ENCODE measurements at places on chromosomes 13 and 19. TPM values are rescaled to one million over a fixed set of nuclear protein-coding genes. Genes with fewer than 3 reads are reported as not detected.

CBY2 gene
- 0.31 TPM for total RNA-seq

DNA sequence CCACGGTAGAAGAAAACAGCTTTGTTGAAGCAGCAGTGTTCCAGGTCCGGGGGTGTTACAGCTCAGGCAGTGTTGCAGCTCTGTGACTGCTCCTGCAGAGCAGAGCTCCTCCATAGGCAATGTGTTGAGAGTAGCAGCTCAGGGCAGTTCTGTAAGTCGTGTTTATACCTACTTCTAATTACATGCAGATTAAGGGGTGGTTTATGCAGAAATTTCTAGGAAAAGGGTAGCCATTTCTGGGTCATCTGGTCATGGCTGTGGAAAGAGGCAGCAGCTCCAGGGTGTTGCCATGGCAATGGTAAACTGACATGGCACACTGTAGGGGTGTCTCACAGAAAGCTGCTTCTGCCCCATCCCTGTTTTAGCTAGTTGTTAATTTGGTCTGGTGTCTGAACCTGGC lies 316.4 kb downstream of the GPC5 start:
- no peak for DNase-seq

GRCh38 chr13:38328699-38329098 lies 21.0 kb upstream of the UFM1 start:
- no peak for DNase-seq

GRCh38 chr19:18442941-18443340 lies 5.0 kb upstream of the ISYNA1 start:
- DNase-seq, result no peak

DNAAF3 gene
- 0.79 TPM for total RNA-seq

DNA sequence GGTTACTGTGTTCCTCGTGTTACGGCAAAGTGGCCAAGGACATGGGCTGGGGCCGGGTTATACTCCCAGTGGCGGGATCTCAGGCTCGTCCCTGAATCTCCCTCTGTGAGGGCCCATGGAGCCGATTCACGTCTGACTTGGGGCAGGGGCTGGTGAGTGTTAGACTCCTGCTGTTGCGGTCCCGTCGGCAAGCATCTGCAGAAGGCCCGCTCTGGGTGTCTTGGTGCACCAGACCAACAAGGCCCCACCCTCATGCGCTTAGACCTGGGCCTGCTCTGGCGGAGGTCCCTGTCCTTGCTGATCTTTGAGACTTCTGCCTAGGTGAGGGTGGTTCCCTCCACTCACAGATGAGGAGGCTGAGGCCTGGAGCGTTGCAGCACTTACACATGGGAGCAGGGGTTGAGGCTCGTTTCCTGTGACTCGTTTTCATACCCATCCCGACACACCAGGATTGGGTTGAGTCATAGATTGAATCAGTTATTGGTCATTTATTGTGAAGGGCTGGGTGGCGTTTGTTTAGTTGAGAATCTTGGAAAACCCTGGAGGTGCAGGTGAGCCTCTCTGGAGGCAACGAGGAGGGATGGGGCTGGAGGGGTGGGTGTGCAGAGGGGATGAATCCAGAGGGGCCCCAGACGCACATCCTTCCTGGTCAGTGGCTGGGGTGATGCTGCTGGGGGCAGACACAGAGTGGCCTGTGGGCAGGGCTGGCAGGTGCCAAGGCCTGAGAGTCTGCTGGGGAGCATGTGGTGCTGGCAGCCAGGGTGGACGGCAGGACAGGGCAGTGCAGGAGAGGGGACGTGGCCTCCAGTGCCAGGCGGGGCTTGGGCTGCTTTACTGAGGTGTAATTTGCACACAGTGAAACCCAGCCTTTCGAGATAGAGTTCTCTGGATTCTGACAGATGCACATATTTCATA lies 4.6 kb downstream of the EPN1 start:
- DNase-seq, result no peak

DNA sequence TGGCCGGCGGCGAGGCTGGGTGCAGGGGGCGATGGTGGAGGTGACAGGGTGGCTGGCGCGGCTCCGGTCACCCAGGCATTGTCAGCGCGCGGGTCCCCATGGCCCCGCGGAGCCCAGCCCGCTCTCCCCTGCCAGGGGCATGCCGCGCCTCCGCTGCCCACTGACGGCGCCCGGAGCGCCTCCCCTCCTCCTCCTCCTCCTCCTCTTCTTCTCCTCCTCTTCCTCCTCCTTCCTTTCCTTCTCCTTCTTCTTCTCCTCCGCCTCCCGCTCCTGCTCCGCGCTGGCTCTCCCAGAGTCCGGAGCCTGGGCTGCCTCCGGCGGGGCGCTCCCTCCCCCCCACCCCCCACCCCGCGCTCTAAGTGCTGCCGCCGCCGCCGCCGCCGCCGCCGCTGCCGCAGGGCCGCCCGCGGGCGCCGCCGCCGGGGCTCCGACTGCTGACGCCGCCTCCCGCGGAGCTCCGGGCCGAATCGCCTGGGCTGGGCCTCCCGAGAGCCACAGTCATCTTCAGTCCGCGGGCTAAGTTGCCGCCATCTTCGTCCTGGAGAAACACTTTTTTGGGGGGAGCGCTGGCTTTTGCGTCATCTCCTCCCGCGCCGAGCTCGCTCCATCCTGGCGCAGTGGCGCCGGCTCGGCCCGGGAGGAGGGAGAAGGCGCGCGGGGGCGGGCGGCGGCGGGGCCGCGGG lies 348.3 kb downstream of the LIG4 start:
- no peak for DNase-seq

- no peak for DNase-seq
Observed at GRCh38 chr13:43657485-43657884, 129.3 kb downstream of the ENOX1 start.

NEK3 gene
- 32.6 TPM for total RNA-seq

KCNRG gene
- total RNA-seq, result 0.55 TPM

- no peak for DNase-seq
Observed at GRCh38 chr13:93450761-93451160, 224.2 kb downstream of the GPC6 start.

DNA sequence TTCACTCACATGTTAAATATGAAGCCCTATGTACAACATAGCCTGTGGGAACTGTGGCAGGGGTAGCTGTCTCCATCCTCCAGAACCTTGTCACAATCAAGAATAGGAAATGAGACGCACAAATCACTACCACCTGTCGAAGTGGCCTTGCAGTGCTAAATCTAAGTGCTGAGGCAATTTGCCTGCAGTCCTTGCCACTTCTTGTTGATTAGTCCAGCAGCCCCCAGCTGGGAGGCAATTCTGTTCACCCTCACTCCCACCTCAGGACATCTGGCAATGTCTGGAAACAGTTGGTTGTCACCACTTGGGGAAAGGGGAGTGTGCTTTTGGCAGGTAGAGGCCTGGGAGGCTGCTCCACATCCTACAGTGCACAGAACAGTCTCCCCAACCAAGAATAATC lies 10.7 kb downstream of the RFX2 start:
- DNase-seq, result no peak

DNA sequence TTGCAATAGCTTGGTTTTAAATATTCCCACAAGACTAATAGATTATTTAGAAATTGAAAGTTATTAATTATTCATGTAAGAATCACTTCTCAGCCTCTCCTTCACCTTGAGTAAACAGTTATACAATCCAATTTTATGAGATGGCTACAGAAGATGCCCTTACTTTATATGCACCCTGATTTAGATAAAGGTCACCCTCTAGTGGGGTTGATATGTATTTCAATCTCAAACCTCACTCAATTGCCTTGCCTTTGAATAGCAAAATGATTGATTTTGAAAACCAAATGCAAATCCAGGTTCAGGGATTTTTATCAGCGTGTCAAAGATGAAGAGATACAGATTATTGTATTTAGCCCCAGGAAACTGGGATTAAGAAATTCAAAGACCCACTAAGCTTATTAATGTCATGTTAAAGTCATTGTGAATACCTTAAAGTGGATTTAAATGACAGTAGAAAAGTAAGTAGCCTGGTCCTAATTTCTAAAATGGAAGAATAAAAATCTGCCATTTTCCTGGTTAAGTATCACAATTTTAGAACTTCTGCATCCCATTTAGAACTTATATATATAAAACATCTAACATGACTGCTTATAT lies 305.1 kb downstream of the ITGBL1 start:
- DNase-seq, result no peak

DNA sequence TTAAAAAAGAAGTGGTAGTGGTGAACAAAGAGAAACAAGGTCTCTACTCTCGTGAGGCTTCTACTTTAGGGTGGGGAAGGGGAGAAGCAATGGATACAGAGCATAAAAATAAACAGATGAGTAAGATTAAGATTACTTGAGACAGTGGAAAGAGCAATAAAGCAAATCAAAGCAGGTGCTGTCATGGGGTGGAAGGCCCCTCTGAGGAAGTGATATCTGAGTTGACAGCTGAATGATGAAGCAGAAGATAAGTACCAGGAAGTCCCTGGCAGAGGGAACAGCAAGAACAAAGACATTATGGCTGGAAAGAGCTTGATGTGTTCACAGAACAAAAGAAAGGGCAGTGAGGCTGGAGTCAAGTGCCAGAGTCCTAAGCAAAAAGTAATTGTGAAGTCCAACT lies 221.8 kb downstream of the ENOX1 start:
- DNase-seq, result no peak

- DNase-seq, result peak; percentile 51
Observed at GRCh38 chr13:31909864-31910551, 121.6 kb upstream of the FRY start.

- DNase-seq, result no peak
Observed at GRCh38 chr19:1851654-1852580, 3.6 kb upstream of the REXO1 start.

CEBPG gene
- 73.2 TPM for total RNA-seq

- DNase-seq, result no peak
Observed at GRCh38 chr13:109955598-109955997, 169.2 kb upstream of the IRS2 start.

DNA sequence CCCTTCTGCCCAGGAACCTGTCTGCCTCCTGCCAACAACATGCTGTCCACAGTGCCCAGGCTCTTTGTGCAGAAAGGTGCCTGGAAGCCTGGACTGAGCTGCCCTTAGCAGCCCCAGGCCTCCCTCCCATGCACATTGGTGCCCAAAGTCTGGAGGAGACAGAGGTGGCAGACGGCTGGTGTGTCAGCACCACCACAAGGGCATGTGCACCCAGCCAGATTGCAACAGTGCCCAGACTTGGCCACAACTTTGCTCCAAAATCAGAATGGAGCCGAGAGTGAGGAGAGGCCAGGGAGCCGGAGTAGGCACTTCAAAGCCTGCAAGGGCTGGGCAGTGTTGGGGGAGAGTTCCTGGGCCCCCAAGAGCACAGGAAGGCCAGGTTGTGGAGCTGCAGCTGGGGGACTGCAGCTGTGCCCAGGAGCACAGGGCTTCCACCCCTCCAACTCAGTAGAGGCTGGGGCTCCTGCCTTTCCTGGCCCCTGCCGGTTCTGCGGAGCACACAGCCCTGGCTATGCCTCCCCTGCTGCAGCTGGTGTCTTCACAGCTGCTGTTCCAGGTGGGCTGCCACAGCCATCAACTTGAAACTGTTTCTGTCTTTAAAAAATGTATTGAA lies 1255.8 kb downstream of the SLITRK5 start:
- no peak for DNase-seq

DNA sequence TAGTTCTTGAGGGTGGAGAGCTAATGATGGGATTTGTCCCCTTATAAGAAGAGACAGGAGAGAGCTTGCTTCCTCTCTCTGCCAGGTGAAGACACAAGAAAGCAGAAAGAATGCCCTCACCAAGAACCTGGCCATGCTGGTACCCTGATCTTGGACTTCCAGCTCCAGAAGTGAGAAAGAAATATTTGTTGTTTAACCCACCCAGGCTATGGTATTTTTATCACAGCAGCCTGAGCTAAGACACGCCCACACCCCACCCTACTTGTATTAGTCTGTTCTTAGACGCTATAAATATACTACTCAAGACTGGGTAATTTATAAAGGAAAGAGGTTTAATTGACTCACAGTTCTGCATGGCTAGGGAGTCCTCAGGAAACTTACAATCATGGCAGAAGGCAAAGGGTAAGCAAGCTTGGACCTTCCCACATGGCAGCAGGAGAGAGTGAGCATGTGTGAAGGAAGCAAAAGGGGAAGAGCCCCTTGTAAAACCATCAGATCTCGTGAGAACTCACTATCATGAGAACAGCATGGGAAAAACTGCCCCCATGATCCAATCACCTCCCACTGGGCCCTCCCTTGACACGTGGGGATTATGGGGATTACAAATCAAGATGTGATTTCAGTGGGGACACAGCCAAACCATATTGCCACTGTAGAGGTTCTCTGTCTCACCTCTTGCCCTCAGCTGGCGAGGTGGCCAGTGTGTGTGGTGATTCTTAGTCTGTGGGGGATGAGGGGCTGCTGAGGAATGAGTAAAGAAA lies 57.4 kb upstream of the RCBTB2 start:
- DNase-seq, result no peak

DNA sequence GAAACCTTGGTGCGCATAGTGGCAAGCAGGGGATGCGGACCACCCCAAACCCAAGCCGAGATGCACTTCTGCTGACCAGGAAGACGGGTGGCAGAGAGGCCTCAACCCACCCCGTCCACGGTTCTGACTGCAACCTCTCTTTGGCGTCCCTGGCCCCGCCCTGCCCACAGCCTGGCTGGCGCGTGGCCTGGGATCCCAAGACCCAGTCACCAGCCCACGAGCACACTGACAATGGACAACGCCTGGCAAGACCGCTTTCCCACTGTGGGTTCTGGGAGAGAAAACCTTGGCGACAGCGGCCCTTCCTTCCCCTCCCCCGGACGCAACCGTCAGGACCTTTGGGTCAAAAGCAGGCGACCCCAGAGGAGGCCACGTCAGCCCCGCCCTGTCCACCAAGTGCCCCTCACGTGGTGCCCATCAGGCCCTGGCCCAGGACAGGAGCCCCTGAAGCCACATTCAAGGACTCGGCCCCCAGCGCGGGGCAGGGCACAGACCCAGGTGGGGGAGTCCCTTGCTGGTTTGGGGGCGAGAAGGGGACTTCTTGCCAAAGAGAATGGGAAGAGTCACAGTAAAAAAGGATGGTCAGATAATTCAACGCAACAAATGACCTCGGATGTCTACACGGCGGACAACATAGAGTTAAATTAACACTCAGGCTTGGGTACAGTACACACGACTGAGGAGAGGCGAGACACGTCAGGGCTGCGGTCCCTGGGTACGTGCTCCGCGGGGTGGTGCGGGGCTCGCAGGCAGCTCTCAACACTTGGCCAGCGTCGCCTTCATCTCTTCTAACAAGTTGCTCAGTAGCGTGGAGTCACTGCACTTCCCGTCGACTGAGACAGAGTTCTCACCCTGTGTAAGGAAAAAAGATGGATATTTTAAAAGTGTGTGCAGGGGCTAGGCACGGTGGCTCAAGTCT lies 5.0 kb downstream of the IZUMO4 start:
- no peak for DNase-seq

- no peak for DNase-seq
Observed at GRCh38 chr13:87259479-87260083, 411.6 kb upstream of the SLITRK5 start.

DNA sequence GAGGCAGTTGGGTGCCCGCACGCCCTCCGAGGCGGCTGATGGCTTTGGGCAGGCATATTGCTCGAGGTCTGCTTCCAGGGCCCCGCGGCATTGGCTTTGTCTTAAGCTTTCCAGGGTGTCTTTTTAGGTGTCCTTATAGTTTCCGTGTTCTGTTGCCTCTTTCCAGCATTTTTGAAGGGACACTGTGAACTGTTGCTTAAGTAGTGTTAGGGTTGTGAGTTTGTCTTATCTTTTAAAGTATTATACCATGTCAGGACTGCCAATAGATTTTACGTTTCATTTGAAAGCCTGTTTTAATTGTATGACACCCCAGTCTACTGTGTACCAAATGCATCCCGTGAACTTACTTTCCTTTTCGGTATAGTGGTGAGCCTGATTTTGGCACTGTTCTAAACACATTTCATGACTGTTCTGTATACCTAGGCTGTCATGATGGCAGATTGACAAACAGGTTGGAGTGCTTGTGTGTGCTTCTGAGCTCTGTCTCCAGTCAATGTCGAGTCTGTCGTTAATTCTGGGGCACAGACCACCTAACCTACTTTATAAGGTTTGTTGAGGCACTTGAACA lies 656 bp downstream of the PCCA start:
- no peak for DNase-seq

All from left colon (tissue), 2 donors.